H4 (cell line): ENCODE measurements at places on chromosomes 3 and 15. TPM values are rescaled to one million over a fixed set of nuclear protein-coding genes. Genes with fewer than 3 reads are reported as not detected.

DNA sequence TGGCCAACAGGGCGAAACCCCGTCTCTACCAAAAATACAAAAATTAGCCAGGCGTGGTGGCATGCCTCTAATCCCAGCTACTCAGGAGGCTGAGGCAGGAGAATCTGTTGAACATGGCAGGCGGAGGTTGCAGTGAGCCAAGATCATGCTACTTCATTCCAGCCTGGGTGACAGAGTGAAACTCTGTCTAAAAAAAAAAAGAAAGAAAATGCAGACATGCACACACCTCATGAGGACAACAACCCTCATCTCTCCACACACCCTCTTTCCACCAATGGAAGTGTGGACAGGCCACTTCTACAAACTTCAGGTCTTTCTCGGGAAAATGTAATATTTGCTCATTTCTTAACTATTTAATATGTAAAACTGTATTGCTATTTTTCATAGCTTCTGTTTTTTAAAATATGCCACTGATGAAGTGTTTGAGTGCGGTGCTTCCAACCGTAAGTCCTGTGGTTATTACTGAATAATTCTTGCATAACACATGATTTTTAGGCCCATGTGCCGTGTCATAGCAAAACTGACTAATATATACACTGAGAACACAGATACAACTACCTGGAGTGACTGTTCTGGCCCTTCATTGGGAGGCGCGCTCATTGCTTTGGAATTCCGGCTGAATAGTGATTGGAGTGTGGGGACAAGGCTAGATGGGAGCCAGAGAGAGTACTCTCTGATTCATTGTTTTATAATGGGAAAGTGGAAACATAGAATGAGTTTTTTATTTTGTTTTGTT, 23.1 kb downstream of the LRRC31 start:
- DNase-seq: peak; percentile 42

- DNase-seq: no peak
Observed at GRCh38 chr3:52153389-52154096, 680 bp downstream of the POC1A start.

DNA sequence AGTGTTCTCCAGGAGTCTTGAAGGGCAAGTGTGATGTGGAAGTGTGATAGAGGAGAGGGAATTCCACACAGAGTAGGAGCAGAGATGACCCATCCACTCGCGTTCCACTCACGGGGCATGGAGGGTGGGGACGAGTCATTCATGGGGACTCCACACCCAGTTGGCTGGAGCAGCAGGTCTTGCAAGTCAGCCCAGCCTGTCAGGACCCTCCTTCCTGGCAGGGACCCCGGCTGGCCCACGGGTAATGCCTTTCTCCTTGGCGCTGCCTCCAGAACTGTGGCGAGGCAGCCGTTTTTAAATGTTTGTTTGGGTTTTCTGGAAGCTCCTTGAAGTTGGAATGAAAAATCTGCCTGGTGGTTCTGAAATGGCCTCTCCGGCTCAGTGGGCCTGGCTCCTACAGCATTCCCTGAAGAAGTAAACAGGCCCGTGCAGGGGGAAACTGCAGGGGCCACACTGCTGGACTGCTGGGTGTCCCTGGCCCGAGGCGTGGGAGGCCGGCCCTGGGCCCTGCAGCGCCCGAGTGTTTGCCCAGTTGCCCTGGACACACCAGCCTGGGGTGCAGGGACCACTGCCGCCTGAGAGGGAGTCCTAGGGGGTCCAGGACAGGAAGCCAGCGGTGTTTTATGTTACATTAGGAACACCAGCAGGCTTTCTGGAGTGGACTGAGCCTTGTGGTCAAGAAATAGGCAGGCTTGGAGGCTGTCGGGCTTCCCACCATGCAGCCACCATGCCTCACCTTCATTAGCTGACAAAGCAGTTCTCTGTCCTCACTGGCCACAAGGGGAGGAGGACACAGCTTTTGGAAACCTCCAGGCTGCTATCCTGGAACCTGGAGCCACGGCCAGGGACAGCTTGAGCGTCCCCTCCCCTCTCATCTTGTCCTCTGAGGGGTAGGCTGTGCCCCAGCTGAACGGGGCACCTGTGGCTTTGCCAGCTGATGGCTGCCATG, 61.3 kb downstream of the CEMIP start:
- no peak for DNase-seq

Gene BFSP2
- not detected in 2 replicates for total RNA-seq

Gene ACTRT3
- not detected in 2 replicates for total RNA-seq

- DNase-seq: no peak
Observed at GRCh38 chr3:36820083-36820482, 55.7 kb upstream of the DCLK3 start.

GRCh38 chr3:74639681-74640080, 25.2 kb upstream of the CNTN3 start:
- DNase-seq: no peak

DNA sequence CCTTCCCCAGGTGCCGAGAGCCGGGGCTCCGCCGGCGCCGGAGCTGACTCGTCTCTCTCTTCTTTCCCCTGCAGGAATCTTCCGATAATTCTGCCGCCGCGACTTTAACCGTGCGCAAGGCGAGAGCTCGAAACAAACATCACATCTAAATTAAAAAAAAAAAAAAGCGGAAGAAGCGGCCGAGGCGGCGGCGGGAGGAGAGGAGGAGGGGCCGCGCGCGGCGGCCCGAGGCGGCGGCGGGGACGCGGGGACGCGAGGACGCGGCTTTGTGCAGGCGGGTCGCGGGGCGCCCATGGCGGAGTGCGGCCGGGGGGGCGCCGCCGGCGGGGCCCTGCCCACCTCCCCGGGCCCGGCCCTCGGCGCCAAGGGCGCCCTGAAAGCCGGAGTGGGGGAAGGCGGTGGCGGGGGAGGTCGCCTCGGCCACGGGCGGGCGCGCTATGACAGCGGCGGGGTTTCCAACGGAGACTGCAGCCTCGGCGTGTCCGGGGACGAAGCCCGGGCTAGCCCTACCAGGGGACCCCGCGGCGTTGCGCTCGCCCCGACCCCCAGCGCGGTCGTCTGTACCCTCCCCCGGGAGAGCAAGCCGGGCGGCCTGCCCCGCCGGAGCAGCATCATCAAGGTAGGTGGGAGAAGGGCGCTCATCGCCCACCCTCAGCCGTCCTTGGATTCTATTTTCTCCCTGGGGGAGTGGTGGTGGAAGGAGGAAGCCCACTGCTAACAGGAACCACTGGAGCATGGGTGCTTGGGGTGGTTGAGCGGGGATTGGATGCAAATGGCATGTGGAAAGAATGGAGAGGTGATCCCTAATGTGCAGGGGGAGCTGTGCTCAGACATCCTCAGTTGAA, at the start of gene PLCL2:
Gene PLCL2, plus strand, starts transcription at position 208 of the 845 bp plus-strand sequence. Its CDS starts 85 bp downstream, at position 293.
- peak; percentile 27 for DNase-seq

GRCh38 chr15:89483079-89483478, 13.3 kb downstream of the RHCG start:
- no peak for DNase-seq

DNA sequence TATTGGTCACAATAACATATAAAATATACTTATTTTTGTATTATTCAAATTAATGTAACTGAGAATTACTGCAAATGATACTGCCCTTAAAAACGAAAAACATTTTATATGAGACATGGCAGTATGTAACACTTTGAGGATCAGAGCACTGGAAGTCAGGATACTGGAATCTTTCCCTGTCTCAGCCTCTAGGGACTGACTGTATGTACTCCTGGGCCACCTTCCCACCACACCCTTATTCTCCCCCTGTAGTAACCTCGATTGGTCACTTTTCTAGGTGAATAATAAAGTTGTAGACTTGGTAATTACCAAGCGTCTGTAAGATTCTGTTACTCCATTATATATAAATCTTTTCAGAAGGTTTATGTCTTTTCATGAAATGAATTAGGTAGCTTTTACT, 43.0 kb downstream of the LRRC49 start:
- no peak for DNase-seq

DNA sequence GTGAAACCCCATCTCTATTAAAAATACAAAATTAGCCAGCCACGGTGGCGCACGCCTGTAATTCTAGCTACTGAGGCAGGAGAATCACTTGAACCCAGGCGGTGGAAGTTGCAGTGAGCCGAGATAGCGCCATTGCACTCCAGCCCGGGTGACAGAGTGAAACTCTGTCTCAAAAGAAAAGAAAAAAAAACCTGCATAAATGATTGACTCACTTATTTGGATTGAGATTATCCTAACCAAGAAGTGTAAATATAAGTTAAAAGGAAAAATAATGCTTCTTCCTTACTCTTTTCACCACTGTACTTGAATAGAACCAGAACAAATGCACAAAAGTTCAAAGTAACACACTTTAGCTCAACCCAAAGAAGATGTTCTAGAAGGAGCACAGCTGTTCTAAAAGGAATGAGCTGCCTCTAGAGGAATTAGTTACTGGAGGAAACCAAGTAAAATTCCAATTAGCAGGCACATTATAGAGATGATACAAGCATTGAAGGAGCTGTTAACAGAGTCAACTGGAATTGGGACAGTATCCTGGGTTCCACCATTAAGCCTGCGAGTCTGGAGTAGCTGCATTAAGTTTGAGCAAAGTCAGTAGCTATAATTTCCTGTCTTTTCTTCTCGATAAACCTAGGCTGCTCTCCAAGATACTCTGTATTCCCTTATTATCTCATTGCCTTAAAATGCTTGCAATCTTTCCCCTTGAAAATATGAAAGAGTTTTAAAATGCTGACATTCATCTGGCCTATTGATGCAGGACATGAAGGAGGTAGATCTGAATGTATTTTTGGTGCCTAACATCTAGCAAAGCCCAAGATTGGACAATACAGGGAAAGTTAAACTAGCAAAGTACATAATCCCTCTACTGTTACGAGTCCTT, 9.5 kb downstream of the MTHFS start:
- no peak for DNase-seq

GRCh38 chr15:44790215-44790614, 53.9 kb downstream of the TRIM69 start:
- no peak for DNase-seq

Gene TMEM40
- 0.10 TPM in 1 of 2 replicates, not detected in the other for total RNA-seq

- peak; percentile 39 for DNase-seq
Observed at GRCh38 chr3:55490276-55490913, 3.3 kb upstream of the WNT5A start.

GRCh38 chr3:4996223-4996765, 17.1 kb downstream of the BHLHE40 start:
- DNase-seq: no peak

DNA sequence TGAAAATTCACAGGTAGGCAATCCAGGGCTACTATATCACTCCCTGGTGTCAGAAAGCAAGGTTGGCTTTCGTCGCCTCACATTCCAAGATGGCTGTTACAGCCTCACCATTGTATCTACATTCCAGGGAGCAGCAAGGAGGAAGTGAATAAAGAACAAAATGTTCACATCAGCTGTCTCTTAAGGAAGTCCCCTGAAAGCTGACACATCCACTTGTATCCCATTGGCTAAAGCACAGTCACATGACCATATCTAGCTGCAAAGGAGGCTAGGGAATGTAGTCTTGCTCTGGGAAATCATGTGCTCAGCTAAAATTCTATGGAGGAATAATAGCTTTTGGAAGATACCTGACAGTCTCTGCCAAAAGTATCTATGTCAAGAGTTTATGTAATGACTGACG, 12.8 kb upstream of the GATA2 start:
- DNase-seq: no peak

Gene CNTN4
- total RNA-seq: 2.3 and 3.3 TPM in 2 replicates

Gene ZNF148
- total RNA-seq: 17.4 and 22.1 TPM in 2 replicates

DNA sequence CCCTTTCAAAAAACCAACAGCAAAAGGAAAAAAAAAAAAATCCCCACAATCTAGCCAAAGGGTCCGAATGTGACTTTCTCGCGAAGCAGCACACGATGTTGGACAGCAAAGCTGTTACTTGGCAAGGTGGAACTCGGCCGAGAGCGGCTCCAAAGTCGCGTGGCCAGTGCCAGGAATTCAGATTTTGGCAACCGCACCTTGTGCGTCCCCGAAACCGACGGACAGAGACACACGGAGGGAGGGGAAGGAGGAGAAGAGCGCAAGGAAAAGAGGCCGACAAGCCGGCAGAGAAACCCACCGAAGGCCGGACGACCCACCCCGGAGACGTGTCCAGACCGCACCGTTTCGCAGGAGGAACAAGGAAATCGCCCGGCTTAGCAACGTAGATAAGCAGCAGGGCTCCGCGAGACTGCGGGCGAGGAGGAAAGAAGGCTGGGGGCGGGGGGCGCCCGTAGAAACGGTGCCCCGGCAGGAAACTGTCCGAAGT, 517.3 kb downstream of the MECOM start:
- DNase-seq: peak; percentile 57

- DNase-seq: no peak
Observed at GRCh38 chr15:85749261-85750151, 45.2 kb downstream of the KLHL25 start.

Gene CLDN1
- total RNA-seq: 0.12 and 0.14 TPM in 2 replicates

Gene SLC22A14
- not detected in 2 replicates for total RNA-seq

DNA sequence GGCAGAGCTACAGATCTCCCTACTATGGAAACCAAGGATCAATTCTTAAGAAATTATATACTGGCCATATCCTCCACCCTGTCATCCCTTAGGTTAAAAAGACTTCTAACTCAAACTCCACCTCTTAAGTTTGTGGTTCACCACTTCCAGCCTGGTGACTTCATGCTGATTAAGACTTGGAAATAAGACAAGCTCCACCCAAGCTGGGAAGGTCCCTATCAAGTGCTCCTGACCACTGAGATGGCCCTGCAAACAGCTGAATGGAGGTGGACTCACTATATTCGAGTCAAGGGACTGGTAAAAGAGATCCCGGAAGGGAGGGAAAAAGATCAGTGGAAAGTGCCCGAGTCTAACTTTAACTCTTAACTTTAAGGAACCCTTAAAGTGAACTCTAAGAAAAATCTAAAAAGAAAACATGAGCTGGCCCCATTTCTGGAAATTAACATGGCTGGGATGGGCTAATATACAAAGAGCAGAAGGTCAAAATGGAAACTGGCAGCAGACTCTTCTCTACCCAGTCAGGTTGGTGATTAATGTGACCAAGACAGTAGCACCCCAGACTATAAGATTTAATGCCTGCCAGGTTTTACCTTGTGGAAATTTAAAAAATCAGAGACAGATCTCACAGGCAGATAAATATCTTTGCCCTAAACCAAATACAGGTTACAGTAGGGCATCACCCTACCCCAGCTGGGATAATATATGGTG, 43.9 kb downstream of the PPCDC start:
- peak; percentile 83 for DNase-seq

DNA sequence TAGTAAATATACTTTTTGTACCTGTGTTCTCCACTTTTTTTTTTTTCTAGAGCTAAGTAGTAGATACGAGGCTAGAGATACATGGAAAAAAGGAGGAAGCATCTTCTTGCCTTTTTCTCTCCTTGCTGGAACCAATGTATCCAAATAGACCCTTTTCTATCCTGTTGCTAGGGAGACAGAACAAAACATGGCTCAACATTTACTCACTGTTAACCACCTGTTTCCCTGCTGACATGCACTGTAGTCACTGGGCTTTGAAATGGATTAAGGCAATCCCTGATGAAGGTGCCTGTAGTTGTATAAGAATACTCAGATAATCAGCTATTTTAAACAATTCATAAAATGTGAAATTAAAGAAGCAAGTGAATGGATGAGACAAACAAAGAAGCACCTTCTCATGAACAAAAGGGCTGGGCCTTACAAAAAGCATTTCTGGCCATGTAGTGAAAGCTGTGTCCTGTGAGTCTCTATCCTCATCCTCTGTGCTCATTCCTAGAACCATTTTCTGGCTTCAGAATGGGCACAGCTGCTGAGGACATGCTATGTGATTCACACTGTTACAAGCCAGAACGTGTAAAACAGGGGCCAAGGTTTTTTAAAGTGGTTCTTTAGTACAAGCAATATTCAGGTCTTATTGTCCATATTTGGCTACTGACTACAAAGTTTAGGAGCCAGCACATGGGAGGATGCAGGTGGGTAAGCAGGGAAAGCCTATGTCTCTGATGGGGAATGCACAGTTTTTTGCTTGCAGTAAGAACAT, 100.4 kb upstream of the NDN start:
- no peak for DNase-seq

- DNase-seq: no peak
Observed at GRCh38 chr3:193977622-193978021, 158.3 kb upstream of the HES1 start.
